NCI-H1930 (cell line): ENCODE measurements at places on chromosomes 3 and 15.

DNA sequence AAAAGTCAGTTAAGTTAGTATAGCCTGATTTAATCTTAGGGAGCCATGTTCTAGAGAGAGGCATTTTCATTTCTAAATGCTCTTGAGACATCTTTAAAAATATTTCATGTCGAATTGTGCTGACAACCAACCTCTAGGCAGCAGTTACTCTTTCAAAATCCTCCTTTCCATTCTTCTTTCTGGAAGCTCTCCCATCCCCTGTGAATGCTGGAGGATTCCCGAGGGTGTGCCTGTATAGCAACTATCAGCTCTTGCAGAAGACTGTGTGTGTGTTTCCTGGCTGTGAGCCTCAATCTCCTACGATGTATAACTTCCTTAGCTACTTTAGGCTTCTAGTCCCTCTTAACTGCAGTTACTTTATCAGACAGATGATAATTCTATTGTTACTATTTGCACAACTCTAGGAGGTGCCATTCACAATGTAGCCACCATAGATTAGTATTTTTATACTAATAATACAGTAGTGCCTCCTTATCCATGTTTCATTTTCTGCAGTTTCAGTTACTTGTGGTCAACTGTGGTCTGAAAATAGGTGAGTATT is 250.3 kb downstream of the EDEM1 start:
- DNase-seq = no peak

DNA sequence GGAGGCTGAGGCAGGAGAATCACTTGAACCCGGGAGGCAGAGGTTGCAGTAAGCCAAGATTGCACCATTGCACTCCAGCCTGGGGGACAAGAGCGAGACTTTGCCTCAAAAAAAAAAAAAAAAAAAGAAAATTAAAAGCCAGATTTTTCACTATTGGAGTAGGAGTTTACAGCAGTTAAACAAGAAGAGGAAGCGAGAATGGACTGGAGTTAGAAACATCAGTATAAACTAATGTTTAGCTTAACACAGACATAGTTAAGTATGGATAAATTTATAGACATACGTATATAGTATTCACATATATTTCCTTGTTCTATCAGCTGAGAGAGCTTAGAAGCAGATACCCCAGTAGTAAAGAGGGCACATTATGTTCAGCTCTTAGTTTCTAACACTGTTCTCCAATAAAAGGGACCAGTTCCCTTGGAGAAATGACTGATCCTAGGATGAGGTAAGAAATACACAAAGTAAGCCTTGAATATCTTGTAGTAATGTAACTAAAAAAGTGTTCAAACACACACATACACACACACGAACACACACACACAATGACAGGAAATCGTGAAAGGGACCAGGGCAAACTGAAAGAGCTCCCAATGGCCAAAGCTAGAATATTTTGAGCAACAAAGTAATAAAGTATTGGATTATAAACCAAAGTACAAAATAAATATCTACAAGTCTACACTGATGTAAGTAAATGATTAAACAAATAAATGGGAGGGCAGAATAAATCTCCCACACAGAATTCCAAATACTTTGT is 25.1 kb downstream of the PIK3CB start:
- no peak for DNase-seq

DNA sequence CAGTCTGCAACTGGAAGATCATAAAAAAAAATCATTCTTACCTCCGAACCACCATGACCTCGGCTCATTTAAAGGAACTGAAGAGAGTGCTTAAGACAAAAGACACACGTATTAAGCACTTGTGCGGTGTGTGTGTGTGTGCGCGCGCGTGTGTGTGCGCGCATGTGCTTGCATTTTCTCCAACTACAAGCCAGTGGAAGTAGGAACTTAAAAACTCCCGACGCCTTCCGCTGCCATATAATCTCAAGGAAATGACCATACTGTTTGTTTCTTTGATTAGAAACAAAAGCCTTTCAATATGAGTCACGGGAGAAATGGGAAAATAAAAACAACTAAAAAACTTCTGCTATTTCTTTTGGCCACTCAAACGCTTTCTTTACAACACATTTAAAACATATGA is 32.4 kb downstream of the FRMD4B start:
- no peak for DNase-seq

GRCh38 chr3:54543446-54543845 is 384.4 kb downstream of the LRTM1 start:
- DNase-seq = no peak

DNA sequence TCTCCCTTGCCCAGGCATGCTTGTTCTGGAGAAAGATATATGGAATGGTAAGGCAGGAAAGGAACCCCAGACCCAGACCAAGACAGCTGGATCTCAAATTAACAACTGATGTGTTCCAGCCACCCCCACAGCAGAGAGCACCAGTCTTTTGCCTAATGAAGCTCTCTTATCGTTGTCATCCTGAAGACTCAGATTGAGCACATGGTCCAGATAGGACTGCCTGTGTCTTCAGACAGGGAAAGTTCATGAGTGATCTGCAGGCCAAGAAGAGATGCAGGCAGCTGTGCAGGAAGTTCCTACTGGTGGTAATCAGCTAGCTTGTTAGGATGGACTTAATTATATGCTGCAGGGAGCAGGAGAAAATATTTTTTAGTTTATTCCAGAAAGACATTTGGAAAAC is 53.3 kb downstream of the PPP2R3A start:
- DNase-seq = no peak

- DNase-seq = no peak
These were observed 389 bp downstream of the ARPC4 start for GRCh38 chr3:9793161-9793781.
